ENCODE measurements at places on chromosomes 12 and 14.

DNA sequence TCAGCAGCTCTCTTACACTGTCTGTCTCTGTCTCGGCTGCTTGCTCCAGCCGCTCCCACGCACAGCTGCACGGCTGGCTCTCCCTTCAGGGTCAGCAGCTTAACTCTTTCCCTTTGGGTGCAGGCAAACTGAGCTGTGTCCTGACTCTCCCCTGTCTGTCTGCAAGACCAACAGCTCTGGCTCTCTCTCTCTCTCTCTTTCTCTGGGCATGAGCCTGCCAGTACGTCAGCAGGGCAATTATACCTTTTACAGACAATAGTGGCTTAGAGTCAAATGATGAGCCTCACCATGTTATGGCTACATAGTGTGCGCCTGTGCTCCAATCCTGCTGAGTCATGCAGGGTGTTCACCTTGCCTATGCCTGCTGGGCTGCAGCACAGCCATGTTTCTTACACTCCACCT, 120.5 kb upstream of the DDHD1 start:
- no peak for DNase-seq

DNA sequence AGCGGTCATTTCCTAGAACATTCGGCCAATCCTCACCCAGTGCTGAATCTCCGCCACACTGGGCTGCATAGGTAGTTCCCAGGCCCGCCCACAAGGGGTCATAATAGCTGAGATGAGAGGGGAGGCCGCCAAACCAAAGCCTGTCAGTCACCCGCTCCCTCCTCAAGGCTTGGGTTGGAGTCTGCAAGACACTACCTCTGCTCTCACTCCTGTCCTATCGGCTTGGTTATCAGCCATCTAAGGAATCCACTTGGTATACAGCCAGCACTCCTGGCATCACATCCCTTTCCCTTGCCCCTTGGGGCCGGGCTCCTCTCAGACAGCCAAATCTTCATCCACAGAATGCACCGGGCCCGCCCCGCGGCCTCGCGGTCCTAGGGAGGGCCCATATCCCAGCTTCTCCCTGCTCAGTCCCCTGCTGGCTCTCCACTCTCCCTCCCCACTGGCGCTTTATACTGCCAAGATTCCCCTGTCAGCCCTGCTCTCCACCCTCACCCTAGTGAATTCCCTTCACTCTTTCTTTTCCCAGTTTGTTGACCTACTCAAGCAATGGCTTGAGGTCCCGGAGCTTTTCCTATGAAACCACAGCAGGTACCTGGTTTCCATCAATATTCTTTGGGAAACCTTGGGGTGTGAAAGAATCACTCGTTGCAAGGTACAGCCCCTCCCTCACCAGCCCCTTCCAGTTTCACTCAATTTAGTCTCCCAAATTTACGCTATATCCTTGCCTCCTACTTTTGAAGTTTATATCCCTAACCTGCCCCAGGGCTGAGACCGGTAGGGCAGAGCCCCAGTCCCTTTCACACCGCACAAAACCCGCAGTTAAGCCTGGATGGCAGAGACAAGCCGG, 1.4 kb downstream of the IFFO1 start:
- DNase-seq, result no peak

- DNase-seq, result no peak
Observed at GRCh38 chr14:51431033-51431709, 191.1 kb downstream of the TMX1 start.

DNA sequence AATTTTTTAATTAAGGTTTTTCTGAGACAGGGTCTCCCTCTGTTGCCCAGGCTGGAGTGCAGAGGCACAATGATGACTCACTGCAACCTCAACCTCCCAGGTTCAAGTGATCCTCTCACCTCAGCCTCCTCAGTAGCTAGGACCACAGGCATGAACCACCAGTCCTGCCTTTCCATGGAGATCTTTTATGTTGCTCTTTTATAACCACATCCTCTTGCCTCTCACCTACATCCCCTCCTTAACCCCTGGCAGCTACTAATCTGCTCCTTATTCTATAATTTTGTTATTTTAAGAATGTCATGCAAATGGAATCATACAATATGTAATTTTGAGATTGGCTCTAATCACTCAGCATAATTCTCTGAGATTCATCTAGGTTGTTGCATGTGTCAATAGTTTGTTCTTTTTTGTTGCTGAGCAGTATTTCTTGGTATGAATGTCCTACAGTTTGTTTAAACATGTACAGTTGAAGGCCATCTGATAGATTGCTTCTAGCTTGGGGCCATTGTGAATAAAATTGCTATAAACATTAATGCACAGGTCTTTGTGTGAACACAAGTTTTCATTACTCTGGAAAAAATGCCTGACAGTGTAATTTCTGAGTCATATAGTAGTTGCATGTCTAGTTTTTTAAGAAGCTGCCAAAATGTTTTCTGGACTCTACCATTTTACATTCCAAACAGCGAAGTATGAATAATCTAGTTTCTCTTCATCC, 249.2 kb upstream of the AMIGO2 start:
- no peak for DNase-seq

GRCh38 chr14:37090026-37090425, 82.4 kb downstream of the SLC25A21 start:
- DNase-seq, result no peak

GRCh38 chr12:108982621-108983219, 38.1 kb downstream of the SVOP start:
- DNase-seq, result no peak

- no peak for DNase-seq
Observed at GRCh38 chr14:67151082-67151666, 38.1 kb upstream of the GARIN2 start.

DNA sequence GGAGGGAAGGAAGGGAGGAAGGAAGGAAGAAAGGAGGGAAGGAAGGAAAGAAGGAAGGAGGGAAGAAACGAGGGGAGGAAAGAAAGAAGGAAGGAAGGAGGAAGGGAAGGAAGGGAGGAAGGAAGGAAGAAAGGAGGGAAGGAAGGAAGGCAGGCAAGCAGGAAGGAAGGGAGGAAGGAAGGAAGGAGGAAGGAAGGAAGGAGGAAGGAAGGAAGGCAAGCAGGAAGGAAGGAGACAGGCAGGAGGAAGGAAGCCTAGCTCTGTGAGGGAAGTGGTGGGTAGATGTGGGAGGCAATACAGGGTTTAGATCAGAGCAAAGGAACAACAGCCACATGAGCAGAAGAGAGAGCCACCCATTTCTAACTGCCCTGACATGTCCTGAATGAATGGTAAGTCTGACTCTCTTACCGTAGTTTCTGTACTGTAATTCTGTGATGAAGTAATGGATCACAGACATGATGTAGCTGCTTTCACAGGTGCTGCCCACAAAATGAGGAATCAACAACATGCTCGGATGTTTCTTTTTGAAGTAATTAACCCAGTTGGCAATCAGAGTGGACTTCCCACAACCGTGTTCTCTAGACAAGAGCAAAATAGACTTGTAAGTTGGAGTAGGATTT, 24.4 kb upstream of the HSP90B1 start:
- no peak for DNase-seq

Data from NCI-H774 (cell line).